D721Med (cell line): ENCODE measurements at places on chromosomes 3 and 15.

- no peak for DNase-seq
Measured at GRCh38 chr3:69535613-69536012, 149.7 kb upstream of the FRMD4B start.

- no peak for DNase-seq
Measured at GRCh38 chr3:29760226-29760685, 479.4 kb downstream of the RBMS3 start.

GRCh38 chr3:139530717-139531116, 8.8 kb downstream of the RBP1 start:
- DNase-seq, result no peak

GRCh38 chr3:130288670-130289069, 56.8 kb upstream of the COL6A5 start:
- no peak for DNase-seq

- DNase-seq, result no peak
Measured at GRCh38 chr3:17740721-17741141, 1.7 kb downstream of the TBC1D5 start.

DNA sequence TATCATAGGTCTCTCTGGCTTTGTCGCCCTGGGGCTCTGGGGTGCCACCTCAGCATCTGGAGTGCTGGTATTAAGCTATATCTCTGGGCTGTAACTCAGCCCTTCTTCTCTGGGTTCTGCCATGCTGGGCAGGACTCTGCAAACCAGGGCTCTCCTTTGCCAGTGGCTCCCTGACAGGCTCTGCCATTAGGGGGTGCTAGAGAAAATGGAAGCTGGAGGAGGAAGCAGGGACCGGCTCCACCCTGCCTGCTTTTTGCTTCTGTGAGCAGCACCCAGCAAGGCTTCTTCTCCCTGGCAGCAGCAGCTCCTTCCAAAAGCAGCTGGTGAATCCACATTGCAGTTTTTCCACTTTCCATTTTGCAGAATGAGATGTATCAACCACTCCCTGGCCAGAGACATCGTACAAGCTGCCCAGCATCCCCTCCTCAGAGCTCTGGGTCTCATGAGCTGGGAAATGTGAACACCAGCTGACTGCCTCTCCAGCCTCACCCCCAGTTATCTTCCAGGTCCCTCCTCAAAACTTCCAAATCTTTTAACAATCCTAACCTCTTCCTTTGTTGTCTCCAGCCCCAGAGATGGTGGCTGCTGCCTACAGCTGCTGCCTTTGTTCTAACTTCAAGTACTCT, 165.0 kb downstream of the ABHD5 start:
- DNase-seq, result no peak

GRCh38 chr3:105674437-105675065, 194.3 kb downstream of the CBLB start:
- no peak for DNase-seq

DNA sequence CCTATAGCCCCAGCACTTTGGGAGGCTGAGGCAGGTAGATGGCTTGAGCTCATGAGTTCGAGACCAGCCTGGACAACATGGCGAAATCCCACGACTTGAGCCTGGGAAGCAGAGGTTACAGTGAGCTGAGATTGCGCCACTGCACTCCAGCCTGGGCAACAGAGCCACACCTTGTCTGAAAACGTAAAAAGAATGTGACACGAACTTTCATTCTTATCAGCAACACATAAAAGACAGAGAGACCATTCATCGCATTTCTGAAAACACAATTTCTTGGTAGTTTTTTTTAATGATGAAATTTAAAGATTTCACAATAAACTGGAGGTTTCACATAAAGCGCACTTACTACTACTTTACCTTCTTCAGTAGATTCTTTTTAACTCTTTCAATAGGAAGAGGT, 18.4 kb downstream of the HLTF start:
- no peak for DNase-seq

- no peak for DNase-seq
Measured at GRCh38 chr15:29770796-29771195, 51.5 kb downstream of the TJP1 start.

DNA sequence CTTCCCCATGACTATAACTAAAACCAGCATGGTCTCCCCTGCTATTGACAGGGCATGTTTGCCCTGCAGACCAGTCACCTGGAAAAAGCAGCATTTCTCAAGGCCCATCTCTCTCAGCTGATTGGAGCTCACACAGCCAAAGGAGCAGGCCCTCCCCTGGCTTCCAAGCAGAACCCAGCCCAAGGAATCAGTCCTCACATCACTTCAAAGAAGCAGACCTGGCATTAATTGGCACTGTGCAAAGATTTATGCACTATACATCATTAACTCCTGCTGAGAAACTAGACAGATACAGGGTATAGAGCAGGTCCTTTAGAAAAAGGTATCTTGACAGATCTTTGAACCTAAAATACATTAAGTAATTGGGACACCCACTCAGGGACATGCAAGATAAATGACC, 323.8 kb upstream of the PPP2R3A start:
- no peak for DNase-seq

- no peak for DNase-seq
Measured at GRCh38 chr3:67037615-67038014, 39.5 kb downstream of the KBTBD8 start.

GRCh38 chr3:114698146-114699105, 404.6 kb downstream of the TIGIT start:
- no peak for DNase-seq

GRCh38 chr3:172189987-172190603, 150.7 kb downstream of the FNDC3B start:
- DNase-seq, result no peak

- no peak for DNase-seq
Measured at GRCh38 chr15:40323953-40324937, 753 bp downstream of the INAFM2 start.

DNA sequence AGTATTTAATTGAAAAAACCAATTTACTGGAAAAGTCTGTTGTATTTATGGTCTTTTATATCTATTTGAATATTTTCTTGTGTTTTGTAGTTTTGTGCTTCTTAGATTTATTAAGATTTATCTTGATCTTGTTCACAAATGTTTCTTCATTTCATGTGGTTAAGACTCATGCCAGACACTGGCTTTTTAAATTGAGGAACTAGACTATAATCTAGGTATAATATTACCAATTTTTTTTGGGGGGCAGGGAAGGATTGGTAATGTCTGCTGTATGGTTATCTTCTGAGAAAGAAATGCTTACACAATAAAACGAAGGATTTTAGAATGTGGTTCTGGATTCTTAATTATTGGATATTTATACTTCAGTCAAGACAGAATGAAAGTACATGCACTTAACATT, 24.9 kb downstream of the AP4E1 start:
- DNase-seq, result no peak

DNA sequence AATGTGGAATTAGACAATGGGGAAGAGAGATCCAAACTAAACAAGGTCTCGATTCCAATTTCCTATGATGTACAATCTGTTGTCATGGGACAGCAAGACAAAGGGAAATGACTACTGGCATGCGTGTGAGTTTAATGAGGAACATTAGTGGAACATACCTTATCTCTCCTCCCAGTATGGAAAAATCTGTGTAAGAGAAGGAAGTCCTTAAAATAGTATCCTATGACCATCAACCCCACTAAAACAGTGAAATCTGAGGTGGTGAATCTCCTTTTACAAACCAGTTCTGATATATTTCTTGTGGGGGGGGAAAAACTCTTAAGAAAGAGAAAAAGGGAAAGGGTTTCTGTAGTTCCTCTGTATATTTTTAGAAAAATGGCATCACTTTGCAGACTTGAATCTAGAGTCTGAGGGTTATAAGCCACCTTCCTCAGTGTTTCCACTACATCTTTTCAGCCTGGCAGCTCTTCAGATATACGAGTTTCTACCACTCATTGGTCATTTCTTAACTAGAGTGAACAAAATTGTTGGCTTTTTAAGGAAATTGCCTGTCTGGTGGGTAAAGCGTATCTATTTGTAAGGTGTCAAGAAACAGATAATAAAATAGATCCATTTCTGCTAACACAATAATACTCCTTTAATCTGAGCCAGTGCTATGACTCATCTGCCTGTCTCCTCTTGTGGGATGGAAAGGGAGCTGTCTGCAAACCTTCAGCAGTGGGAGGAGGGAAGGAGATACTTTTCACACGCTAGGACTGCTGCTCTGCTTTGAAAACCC, 3.0 kb upstream of the TNFAIP8L3 start:
- no peak for DNase-seq
